ENCODE measurements at places on chromosomes 1 and 21.

DNA sequence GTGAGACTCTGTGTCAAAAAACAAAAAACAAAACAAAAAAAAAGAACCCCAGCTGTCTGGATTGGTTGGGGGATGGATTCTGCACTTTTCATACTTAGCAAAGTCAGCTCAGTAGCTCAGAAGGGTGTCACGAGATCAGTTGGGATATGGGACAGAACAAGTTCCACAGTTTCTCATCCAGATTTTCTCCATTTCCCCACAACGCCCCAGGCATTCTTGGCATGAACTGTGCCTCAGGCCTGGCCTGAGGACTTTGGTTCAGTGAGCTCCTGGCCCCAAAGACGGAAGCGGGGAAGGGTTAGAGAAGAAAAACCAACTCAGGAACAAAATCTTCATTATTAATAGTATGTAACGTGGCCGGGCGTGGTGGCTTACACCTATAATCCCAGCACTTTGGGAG is 1.9 kb downstream of the AKR7A2 start:
- DNase-seq = no peak

GRCh38 chr1:209743145-209743482 is 12.7 kb upstream of the TRAF3IP3 start:
- DNase-seq = no peak

GRCh38 chr1:153506831-153507413 is 28.9 kb downstream of the S100A6 start:
- DNase-seq = no peak

- no peak for DNase-seq
These were observed 15.7 kb downstream of the SSR2 start for GRCh38 chr1:156004843-156005584.

GRCh38 chr1:245690946-245691541 is 536.3 kb downstream of the KIF26B start:
- no peak for DNase-seq

DNA sequence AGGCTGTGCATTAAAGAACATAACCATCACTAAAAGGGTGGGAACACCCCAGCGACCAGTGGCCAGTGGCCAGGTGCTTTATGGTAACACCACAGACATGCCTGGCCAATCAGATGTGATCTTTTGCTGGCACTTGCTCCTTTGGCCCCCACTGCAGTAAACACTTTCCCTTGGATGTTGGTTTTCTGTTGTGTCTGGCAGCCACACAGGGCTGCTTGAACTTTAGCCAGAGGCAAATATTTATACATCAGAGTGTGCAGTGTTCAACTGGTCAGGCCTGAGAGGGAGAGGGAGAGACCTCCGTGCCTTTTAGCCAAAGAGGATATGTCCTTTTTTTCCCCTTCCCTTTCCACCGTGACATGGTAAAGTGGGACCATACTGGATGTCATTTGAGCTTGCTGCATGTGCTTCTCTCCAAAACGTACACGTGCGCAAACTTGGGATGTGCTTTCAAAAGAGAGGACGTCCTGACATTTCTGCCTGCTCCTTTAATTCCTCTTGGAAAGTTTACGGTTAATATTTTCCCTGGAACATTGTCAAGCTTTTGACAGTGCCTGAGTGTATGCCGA is 101.2 kb downstream of the NFIA start:
- DNase-seq = no peak

- DNase-seq = no peak
These were observed 46.3 kb downstream of the DOP1B start for GRCh38 chr21:36202726-36203602.

GRCh38 chr1:59061876-59062275 is 235.0 kb upstream of the FGGY start:
- DNase-seq = no peak

DNA sequence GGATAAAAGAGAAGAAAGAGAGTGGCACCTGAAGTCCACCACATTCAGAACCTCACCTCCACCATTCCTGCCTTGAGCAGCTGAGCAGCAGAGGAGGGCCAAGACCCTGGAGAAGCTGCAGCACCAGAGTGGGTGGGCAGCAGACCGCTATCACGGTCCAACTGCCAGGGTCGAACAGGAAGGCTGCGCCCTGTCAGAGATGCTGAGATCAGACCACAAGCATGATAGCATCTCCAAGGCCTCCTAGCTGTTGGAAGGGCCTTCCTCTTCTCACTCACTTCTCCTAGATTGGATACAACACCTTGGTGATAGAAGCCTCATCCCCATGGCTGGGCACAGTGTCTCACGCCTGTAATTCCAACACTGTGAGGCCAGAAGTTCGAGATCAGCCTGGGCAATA is 12.1 kb upstream of the SLC45A3 start:
- no peak for DNase-seq

- no peak for DNase-seq
These were observed 80.6 kb downstream of the CENPF start for GRCh38 chr1:214683621-214684020.

GRCh38 chr1:210535761-210536160 is 207.1 kb downstream of the HHAT start:
- no peak for DNase-seq

- DNase-seq = no peak
These were observed 100.3 kb downstream of the BEND5 start for GRCh38 chr1:48676376-48676775.

DNA sequence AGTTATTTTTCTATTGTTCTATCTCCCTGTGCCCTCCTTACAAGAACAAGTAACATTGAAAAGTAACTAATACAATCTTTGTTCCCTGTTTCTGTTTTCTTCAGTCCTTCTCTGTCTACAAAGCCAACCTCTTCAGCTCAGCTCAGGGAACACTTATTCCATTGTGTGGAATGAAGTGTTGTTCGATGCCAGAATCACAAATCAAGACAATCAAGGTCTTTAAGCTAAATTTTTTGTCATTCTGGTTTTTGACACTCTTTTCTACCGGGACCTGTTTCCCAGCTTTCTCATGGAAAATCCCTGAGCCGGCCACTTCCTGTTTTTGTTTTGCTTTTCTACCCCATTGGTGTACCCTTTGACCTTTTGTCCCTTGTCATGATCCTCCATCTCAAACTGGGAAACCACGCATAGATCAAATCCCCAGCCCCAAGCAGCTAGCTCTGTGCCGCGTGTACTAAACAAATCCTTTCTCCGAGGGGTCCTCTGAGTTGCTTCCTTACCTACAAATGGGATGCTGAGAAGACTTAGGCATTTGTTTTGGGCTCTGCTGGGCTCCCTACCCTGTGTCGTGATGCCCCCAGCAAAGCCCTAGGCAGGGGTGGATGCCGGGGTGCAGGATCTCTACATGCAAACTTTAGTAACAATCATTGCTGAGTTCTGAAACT is 141.8 kb downstream of the TOMM20 start:
- no peak for DNase-seq

DNA sequence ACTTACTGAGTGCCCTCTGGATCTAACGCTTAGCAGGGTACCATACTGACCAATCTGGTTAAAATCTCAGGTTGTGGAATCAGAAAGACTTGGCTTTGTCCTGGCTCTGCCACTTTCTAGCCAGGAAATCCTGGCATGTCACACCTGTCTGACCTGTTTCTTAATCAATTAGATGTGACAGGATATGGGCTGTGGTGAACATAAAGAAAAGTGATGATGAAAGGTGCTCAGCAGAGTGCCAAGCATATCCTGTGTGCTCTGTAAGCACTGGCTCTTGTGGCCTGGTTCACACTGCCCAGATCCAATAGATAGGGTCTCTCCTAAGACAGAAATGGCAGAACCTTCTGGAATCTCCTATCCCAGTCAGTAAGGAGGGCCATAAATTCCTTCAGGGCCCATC is 53.9 kb downstream of the PHC2 start:
- no peak for DNase-seq

- DNase-seq = no peak
These were observed 320.8 kb upstream of the USP24 start for GRCh38 chr1:55535724-55536544.

- no peak for DNase-seq
These were observed 78.0 kb downstream of the LAMC2 start for GRCh38 chr1:183263886-183264602.

DNA sequence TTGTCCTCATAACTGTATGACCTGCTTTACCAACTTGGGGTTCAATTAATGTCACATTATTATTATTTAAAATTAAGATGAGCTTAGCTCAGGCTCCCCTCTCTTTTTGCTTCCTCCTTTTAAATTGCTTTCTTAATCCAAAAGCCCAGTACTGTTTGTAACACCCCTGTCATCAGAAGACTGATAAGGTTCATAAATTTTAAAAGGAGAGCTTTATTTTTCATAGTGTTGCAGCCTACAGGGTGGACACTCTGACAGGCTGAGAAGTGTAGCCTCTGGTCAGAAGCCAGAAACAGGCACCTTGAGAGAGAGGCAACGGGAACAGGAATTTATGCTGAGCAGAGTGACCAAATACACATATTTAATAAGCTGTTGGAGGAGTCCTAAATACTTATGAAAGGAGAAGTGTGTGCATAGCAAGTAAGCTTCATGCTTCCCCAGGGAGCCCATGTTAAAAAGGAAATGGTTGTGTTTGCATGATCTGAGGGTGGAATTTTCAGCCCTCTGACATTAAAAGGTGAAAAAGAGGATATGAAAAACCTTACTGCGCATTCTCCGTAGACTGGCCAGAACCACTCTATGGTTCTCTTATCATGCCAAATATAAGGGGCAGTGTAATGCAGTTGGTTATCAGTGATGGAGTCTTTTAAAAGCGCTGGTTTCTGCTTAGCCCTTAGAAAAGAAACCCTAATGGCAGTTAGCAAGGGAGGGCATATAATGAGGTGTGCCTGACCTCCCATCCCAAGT is 30.5 kb upstream of the FGGY start:
- DNase-seq = no peak

GRCh38 chr1:160261556-160261892 is 825 bp downstream of the DCAF8 start:
- DNase-seq = peak; percentile 53

DNA sequence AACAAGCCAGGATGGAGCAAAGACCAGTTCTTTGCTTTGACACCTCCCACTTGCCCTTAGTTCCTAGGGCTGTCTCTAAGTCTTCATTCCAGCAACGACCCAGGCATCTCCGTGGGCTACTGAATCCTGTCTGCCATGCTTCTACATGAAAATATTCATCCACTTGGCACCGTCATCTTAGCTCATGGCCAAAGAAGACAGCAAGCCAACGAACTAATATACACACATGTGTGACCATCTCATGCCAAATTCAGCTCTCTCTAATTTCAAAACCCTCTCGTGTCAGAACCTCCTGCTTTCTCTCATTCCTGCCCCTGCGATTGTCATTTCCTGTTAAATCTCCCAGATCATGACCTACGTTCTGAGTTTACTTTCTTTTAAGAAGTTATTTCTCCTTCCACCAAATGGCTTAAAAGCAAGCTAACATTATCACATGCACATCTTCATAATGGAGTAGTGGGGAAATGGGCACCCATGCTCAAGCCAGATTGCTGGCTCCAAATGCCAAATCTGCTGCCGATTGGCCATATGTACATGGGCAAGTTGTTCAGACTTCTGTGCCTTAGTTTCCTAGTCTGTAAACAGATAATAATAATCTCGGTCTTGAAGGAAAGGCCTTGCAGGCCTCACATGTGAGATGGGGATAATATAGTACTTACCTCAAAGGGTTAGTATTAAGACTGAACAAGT is 373.4 kb downstream of the USH2A start:
- no peak for DNase-seq

DNA sequence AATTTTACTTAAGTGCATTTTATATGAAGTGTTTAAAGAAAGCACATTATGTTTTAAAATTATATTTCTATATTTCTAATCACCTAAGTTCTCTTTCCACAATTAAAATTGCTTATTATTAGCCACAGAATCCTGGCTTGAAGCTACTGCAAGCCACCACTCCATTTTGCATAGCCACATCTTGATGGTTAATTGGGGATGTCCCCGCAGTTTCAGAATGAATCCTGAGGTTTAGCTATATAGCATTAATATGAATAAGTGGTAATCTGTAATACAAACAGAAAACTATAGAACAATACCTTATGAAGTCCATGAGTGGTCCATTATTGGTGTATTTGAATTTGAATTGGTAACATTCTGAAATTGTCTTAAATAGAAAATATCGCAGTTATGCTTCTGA is 11.6 kb upstream of the GOLPH3L start:
- DNase-seq = no peak

DNA sequence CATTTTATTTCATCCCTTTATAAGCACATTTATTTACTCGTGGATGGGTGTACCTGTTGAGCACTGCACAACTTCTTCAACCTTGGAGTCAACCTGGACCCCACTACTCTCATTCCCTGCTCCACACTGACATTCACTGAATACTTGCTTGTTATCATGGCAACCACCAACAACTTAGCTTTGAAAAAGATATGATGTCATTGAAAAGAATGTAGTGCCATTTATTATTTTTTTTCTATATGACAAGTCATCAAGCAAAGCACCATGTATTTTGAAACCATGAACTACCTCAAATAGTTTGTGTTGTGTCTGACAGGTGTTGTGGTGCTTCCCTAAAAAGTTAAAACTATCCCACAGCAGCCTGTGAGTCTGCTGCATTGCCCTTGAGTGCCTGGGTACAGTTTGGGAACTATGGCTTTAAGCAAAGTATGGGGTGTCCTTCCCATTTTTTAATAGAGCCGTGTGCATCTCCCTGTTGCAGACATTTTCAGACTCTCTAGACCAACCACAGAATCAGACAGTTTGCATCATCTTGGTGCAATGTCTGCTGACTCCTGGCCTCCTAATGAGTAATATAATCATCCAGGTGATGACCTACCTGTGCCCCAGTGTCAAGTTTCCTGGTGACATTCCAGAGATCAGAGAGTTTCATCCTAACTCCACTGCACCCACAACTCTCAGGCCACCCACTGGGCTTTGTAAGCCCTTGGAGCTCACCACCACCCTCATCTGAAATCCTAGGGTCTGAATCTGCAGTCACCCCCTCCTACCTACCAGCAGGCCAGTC is 339.7 kb upstream of the PROX1 start:
- DNase-seq = no peak

GRCh38 chr1:233477359-233477758 is 136.5 kb upstream of the KCNK1 start:
- no peak for DNase-seq

DNA sequence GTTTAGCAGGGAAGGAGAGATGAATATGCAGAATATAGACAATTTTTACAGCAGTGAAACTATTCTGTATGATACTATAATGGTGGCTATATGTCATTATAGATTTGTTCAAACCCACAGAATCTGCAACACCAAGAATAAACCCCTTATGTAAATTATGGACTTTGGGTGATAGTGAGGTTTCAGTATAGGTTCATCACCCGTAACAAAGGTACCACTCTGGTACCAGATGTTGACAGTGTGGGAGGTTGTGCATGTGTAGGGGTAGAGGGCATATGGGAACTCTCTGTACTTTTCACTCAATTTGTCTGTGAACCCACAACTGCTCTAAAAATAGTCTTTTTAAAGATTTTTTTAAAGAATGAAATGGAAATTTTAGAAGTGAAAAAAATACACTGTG is 29.9 kb upstream of the PRDX6 start:
- no peak for DNase-seq
